ENCODE measurements at places on chromosomes 7 and 10.

DNA sequence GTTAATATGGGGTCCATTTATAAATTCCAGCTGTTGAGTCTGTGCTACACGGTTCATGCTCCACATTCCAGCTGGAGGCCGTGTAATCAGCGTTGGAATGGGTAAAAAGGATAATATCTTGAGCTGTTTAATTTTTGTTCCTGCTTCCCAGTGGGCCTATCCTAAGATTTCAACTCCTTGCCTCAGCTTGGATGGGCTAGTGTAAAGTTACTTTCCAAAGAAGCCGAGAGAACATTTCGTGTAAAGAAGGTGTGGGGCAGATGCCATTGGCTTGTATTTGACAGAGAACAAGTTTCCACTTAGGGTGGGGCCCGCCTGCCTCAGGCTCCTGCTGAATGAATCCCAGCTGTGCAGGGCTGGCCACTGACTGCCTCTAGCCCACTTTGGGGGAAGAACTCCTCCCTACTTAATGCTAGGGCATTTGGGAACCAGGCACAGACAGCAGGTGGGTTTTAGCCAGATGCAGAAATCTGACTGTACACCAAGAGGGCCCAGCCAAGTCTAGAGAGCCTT is 125.9 kb upstream of the LYZL2 start:
- DNase-seq = peak; percentile 42

DNA sequence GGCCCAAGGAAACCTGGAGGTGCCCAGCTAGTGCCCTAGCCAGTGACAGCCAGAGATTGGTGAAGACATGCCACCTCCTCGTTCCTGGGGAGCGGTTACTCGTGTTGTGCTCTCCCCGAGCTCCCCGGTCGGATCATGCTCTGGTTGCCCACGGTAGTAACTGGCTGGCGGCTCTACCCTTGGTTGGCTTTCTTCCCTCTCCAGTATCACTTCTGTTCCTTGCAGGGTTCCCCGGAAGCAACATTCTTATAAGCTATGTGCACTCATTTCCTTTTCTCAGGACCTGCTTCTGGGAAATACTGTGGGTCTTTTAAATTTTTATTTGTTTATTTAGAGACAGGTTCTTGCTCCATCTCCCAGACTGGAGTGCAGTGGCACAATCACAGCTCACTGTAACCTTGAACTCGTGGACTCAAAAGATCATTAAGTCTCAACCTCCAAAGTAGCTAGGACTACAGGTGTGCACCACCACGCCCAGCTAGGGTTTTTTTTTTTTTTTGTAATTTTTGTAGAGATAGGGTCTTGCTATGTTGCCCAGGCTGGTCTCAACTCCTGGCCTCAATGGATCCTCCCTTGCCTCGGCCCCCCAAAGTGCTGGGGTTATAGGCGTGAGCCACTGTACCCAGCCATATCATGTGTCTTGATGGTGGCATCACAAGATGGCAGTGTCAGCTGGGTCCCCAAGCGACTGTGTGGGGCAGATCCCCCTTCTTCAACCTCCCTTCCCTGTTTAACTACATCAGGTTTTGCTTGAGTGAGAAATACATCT is 6.9 kb upstream of the CALHM1 start:
- DNase-seq = no peak

DNA sequence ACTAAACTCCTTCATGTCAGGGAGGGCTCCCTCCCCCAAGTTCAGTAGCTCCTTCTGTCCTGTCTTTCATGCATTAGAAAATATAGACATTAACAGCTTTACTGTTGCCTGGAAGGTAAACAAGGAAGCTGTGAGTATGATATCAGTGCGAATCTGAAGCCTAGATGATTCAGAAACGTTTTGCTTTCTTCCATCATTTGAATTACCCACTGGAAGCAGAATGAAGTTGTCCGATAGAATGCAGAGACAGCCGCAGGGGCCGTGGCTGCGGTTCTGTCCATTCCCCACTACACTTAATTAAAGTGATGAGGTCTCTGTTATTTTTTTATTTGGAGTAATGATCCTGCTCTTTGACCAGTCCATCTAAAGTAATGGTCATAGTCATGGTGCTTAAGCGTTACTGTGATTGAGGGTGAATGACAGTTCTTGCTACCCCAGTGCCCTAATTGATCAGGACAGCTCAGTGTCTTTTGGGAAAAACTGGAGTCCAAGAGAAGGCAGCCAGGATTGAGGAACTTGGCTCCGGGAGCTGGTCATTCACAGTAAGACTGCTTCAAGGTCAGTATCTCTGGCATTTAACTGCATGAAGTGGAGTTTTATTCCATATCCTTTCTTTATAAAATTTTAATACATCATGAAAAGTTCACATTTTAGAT is 69.9 kb downstream of the PTPRE start:
- DNase-seq = no peak

DNA sequence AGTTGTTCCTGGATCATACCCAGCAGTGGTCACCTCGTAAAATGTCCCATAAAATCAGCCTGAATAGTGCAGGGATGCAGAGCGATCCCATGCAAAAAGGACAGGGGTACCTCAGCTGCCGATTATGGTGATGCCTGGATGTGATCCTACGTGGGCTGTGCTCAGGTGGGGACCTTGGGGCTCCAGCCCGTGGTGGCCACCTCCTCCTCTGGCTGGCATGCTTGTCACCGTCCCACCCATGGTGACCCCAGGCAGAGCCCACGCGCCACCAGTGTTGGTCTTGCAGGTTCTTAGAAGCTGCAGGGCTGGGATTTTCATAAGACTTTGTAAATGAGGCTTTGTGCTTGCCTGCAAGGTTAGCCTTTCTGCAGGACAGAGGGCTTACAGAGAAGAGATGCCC is 97.2 kb downstream of the GLRX3 start:
- no peak for DNase-seq

DNA sequence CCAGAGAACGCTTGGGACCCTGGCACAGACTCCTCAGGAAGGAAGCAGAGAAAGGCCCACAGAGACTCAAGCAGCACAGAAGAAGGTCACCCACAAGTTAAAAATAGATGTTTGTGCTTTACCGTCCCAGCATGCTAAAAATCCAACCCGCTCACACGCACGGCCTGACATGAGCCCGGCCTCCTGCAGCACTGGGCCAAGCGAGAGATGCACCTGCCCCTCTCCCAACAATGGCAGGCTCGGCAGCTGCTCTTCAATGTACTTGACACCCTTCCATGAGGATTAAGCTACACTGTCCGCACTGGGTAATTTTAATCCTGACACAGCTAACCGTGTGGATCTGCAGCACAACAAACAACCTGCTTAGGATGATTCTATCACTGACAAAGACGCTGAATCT is 9.3 kb downstream of the DIP2C start:
- DNase-seq = no peak

GRCh38 chr7:91519241-91520158 is 255.3 kb downstream of the FZD1 start:
- no peak for DNase-seq

- no peak for DNase-seq
Observed at GRCh38 chr7:55549457-55549856, 22.8 kb downstream of the VOPP1 start.

DNA sequence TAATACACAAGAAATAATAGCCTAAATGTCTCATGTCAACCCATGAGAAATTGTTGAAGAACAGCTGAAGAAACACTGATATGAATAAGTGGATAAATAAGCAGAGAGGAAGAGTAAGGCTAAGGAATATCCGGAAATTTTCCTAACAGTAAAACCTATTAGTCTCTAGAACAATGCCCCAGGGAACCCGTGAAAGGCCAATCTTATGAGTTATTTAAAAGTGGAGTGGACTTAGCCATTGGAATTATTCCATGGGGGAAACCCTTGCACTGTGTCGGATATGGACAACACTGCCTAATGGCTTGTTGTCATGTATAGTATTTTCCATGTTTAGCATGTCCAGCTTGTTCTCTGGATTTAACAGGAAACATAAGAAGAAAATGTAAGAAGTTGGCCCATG is 217.2 kb upstream of the PLXNA4 start:
- no peak for DNase-seq

GRCh38 chr10:68900427-68901104 is 549 bp upstream of the DDX50 start:
- DNase-seq = peak; percentile 84

DNA sequence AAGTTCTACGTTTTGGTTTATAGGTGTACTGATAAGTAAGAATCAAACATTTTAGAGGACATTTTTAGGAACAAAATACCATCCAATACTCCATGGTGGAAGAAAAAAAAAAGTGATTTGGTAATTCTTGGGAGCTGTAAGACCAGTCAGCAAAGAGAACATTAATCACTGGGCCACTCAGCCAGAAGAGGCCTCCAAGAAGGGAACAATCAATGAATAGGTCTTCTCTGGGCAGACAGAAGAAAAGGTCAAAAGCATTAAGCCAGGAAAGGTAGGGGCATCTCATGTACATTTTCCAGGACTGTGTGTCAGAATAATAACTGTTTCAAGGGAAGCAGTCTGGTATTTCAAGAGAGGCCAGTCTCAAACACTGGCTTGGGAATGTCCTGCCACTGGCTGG is 190.4 kb upstream of the AGK start:
- DNase-seq = no peak

GRCh38 chr10:59896191-59896590 is 10.2 kb downstream of the CCDC6 start:
- DNase-seq = no peak

- DNase-seq = no peak
Observed at GRCh38 chr7:1446620-1447032, 12.6 kb downstream of the MICALL2 start.

GRCh38 chr7:84780158-84781124 is 406.4 kb downstream of the SEMA3D start:
- DNase-seq = no peak

- DNase-seq = no peak
Observed at GRCh38 chr7:36283181-36283580, 106.5 kb upstream of the ANLN start.

- no peak for DNase-seq
Observed at GRCh38 chr10:70779088-70779487, 6.1 kb downstream of the TBATA start.

GRCh38 chr10:121374121-121374520 is 224.1 kb downstream of the FGFR2 start:
- no peak for DNase-seq

GRCh38 chr10:14579405-14579804 is 195.3 kb downstream of the FAM107B start:
- DNase-seq = peak; percentile 35

DNA sequence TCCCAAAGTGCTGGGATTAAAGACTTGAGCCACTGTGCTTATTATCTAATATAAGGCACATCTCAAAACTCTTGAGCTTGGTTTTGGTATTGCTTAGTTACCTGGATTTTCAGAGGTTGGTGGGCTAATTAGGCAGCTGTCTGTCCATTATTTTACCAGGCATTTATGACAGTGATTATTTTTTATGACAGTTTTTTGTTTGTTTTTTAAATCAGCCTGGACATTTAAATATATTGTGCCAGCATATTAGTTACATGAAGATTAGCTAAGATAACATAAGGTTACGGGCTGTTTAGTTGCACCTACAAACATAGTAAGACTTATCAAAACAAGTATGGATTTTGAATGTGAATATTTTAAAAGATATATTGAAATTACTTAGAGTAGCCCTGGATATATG is 2.6 kb upstream of the ZRANB1 start:
- DNase-seq = no peak

- DNase-seq = no peak
Observed at GRCh38 chr10:88507826-88508453, 75.2 kb downstream of the RNLS start.

DNA sequence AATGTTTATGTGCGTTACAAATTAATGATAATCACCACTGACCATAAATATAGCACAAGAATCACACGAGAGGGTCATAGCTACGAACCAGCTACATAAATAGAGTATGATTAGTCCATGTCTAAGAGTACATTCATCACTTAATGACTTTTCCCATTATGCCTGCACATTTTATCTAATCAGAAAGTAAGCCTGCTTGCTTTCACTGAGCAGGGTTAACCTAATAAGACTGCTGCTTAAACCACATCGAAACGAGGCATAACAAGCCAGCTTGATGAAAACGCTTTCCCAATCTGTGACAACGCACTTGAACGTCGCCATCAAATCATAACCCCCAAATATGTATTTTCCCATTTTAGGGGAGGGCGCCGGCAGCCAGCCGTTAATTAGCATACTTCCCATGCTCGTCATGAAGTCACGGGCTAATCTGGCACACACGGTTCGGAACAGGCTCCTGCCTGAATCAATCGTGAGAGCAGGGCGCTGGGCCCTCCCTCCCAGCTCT is 71.5 kb downstream of the EBF3 start:
- DNase-seq = no peak

- no peak for DNase-seq
Observed at GRCh38 chr10:11608159-11609013, 3.1 kb downstream of the USP6NL start.
